ENCODE measurements at places on chromosomes 2 and 18. TPM values are rescaled to one million over a fixed set of nuclear protein-coding genes. Genes with fewer than 3 reads are reported as not detected.
A peak's percentile ranks its signal among the peaks of the same experiment; 100 is the strongest.

- no peak for DNase-seq
These were observed 138.7 kb downstream of the LDLRAD4 start for GRCh38 chr18:13357289-13357688.

DNA sequence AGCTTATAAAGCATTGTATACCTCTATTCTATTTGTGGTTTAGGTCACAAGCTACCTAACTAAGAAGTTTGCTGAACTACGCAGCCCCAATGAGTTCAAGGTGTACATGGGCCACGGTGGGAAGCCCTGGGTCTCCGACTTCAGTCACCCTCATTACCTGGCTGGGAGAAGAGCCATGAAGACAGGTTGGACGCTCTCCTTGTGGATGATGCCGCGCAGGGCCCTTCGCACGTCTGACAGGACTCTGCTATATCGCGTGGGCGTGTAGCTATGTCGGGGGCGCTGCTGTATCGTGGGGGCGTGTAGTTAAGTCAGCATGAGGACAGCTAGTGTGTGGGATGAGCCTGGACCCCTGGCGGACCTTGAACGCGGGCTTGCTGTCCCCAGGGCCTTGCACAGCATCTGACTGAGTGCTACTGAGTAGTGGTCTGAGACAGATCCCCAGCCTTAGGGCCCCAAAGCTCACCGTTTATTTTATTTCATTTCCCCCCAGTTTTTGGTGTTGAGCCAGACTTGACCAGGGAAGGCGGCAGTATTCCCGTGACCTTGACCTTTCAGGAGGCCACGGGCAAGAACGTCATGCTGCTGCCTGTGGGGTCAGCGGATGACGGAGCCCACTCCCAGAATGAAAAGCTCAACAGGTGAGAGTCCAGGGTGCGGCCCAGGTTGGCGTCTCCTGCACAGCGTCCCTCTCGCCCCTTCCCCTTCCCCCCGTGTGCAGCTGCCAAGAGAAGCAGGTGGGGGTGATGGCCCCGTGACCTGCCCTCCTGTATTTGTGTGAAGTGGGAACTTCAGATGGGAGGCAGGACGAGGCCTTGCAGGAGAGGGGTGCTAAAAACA is 15.6 kb upstream of the CNDP1 start:
- no peak for DNase-seq

DNA sequence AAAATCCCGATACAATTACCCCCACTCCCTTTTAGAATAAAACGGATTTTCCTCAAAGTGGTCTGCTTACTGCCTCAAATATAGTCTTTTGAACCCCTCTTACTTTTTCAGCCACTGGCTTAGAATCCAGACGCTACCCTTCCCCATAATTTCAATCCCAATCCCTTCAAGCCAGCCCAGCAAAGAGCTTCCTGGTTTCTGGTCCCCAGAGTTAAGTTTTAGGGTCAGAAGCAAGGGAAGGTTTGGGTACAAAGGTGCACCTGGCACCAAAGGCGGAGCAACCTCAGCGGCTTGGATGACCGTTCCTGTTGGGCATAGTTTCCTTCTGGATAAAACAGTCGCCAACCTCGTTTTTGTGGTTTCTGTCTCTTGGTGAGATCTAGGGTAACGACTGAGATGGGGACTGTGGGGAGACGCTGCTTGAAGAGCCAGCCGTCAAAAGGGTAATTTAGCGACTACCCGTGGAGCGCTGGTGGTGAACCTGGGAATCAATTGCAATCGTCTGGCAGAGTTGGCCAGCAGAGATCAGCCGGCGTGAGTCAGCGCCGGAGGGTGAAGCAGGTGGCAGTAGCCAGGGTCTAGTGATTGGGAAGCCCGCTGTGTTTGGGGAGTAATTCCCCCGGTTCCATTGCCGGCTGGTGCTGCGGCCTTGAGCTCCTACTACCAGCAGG is 1.6 kb downstream of the FEV start:
- DNase-seq = no peak

DNA sequence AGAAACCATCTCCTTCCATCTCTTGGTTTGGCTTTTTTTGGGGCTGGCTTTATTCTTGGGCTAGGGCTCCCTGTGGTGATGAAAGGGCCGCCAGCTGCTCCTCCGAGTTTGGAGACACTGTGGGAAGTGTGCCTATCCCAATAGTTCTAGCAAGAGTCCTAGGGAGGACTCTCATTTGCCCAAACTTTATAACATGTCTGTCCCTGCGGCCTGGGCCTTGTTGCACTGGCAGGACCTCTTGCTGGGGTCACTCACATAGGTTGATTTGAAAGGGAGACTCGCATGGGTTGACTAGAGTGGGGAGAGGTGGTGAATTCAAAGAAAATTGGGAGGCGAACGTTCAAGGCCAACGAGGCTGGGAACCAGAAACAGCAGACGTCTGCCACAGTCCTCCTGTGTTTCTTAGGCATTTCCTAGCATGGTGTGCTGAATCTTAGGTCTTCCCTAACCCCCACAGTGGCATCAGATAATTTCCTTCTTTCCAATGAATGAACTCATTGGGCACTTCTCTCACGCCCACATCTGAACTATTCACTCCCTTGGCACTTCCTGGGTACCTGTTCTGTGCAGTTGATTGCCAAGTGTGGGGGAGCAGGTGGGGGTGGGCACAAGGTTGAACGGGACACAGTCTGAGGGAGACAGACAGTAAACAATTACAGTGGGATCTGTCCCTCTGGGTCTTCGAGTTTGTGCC is 26.8 kb downstream of the NIFK start:
- DNase-seq = no peak

DNA sequence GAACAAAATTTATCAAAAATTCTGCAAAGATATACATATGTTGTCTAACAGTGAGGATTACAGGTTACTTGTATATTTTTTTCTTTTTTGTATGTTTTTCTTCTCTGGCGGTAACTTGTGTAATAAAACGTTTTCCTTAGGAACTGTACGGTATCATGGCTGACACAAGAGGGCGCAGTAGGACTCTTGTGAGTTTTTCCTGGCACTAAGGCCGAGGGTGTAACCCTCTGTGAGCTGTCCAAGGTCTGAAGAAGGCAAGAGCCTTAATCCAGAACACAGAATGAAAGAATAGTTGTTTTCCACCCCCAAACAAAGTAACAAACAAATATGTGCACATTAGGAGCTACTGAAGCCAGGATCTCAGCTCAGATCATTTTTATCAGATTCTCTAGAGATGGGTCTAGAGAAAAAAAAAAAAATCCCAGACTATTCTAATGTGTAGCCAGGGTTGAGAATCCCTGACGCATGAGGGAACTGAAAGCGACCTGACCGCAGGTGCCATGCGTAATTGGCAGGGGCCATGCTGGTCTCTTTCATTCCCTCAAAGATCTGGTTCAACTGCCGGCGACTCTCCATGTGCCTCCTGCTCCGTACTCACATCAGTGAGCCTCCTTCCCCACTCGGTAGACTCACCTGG is 27.0 kb downstream of the TMEM200C start:
- DNase-seq = peak; percentile 83

DNA sequence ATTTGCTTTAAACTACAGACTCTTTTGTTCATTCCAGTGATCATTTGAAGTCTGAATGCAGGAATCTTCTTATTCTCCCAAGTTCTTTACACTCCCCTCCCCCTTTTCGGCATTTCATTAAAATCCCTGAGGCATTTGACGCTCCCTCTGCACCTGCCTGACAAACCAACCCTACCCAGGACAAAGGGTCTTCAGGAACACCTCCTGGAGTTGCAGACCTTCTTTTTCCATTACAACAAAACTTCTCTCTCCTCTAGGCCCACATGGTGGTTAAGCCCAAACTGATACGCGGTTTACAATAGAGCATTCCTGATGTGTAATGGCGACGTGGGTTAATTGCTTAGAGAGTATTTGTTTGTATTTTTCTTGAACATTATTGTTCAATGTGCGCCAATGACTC is 367.4 kb downstream of the FBXO15 start:
- DNase-seq = no peak

GRCh38 chr2:69735686-69736085 is 6.2 kb upstream of the ANXA4 start:
- DNase-seq = no peak

DNA sequence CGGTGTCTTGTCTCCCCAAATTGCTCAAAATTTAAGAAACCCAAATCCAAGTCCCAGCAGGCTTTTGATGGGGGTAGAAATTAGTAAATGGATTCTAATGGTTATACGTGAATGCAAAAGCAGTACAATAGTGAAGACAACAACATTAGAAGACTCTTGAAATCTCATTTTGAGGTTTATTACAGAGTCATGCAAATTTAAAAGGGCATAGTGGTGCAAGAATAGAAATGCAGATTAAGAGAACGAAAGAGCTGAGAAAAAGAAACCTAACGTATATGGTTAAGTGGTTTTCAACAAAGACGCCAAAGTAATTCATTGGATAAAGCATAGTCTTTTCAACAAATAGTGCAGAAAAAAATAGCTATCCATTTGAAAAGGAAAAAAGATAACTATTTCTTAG is 33.2 kb upstream of the CXXC1 start:
- DNase-seq = no peak

GRCh38 chr2:25842155-25842554 is 36.1 kb downstream of the ASXL2 start:
- DNase-seq = no peak

DNA sequence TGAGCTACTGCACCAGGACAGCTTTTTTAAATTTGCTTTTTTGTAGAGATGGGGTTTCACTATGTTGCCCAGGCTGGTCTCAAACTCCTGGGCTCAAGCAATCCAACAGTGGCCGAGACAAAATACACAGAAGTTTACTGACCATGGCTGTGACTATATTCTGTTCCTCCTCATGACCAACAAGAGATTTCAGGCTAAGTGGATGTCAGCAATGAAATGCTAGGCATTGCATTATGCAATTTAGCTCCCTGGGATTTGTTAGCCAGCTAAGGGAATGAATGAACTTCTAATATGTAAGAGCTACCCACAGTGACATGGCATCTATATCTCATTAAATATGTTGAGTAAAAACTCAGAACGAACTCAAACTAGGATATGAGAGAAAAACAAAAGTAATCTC is 81.9 kb upstream of the MBOAT2 start:
- DNase-seq = no peak

- no peak for DNase-seq
These were observed 4.1 kb downstream of the ZEB2 start for GRCh38 chr2:144515696-144516410.

GRCh38 chr2:133849341-133849740 is 281.1 kb upstream of the NCKAP5 start:
- DNase-seq = no peak

DNA sequence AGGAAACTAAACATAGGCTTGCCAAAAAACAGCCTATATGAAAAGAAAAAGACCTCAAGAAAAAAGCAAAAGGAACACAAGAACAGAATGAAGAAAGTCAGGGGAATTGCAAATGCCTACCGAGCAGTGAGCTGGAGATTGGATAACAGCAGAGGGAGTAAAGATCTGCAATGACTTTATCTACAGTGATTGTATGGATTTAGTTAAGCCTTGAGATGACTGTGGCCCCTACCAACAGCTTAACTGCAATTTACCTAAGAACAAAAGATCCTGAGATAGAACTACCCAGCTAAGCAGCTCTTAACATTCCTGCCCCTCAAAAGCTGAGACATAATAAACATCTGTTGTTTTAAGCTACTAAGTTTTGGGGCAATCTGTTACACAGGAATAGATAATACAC is 20.5 kb downstream of the LNPK start:
- DNase-seq = no peak

DNA sequence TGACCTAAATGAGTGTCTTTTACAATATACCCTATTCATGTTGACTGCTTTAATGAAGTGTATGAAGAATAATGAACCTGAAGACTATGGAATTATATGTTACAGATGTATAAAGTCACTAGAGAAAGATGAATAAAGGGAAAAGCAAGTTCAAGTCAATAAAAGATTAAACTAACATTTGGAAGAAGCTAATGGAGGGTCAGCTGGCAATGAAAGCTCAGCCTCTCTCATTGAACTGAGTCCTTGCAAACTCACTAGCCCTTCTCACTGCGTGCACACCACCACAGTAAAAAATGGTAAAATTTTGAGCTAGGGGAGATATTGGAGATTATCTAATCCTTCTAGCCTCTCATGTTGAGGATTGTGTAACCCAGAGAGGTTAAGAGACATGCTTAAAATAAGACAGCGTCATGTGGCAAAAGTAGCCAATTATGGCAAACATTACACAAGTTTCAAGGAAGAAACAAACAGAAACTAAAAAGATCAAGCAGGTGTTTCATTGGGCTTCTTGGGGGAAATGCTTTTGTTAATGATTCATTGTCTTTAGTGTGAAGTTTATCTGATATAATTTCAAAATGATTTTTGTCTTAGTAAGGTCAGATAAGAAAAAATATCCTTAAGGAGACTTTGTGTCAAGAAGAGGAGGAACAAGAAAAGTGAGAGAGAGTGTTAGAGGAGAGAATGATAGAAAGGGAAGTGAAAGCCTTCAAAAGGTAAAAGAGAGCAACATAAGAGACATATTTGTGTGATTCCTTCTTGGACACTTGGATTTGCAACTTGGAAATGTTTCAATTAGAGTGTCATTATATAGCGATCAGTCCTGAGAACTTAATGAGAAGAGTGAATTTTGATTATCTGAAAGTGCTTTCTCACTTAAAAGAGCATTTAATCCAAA is 893.7 kb upstream of the FAM98A start:
- DNase-seq = no peak

- no peak for DNase-seq
These were observed 42.3 kb upstream of the NCOA1 start for GRCh38 chr2:24448797-24449196.

- no peak for DNase-seq
These were observed 35.2 kb upstream of the SNED1 start for GRCh38 chr2:240963065-240963867.

DNA sequence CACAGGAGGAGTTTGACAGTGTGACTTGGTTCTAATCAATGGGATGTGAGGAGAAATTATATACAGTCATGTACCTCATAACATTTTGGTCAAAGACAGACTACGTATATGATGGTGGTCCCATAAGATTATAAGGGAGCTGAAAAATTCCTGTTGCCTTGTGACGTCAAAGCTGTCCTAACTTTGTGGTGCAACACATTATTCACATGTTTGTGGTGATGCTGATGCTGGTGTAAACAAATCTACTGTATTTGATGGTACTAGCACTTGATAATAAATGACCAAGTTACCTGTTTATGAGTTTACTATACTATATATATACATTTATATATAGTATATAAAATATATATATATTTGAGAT is 29.1 kb upstream of the TGIF1 start:
- DNase-seq = no peak

- no peak for DNase-seq
These were observed 570.4 kb downstream of the CCDC85A start for GRCh38 chr2:56754066-56754615.

DNA sequence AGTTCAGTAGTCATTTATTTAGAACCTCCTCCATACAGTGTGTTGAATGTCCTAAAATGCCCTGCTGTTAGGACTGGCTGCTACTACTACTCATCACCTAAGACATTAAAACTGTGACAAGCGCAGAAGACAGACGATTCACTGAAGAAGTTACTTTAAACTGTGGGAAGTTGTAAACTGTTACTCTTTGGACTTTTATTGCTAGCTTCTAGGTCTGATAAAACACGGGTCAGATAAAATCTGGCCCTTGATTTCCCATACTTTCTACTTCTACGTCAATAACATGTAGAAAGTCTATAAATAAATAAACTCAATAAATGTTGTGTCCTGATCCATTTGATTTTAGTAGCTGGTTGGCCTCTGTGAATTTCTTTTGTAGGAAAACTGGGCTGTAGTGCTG is 113.4 kb downstream of the ICA1L start:
- DNase-seq = no peak

SERPINB5 gene
- not detected for total RNA-seq

G6PC2 gene
- not detected for total RNA-seq

DLGAP1 gene
- not detected for total RNA-seq

HOXD13 gene
- total RNA-seq = not detected

LIPG gene
- 10.8 TPM for total RNA-seq

LYG1 gene
- 0.49 TPM for total RNA-seq

C2orf66 gene
- total RNA-seq = not detected

HEATR5B gene
- 17.6 TPM for total RNA-seq

KCNJ13 gene
- not detected for total RNA-seq

AMER3 gene
- total RNA-seq = not detected

VAMP5 gene
- total RNA-seq = 7.2 TPM

Measured in HepG2 (cell line).